ENCODE measurements at places on chromosomes 6 and 20. TPM values are rescaled to one million over a fixed set of nuclear protein-coding genes. Genes with fewer than 3 reads are reported as not detected.
A peak's percentile ranks its signal among the peaks of the same experiment; 100 is the strongest.

PACSIN1 gene
- 0.78 TPM for polyA plus RNA-seq

MRPL2 gene
- polyA plus RNA-seq = 46.8 TPM

THEMIS gene
- polyA plus RNA-seq = not detected

GSTA3 gene
- 0.62 TPM for polyA plus RNA-seq

SIRPG gene
- not detected for polyA plus RNA-seq

SYNE1 gene
- 108 TPM for polyA plus RNA-seq

NR2E1 gene
- polyA plus RNA-seq = not detected

RAET1L gene
- 0.23 TPM for polyA plus RNA-seq

FAXC gene
- 4.3 TPM for polyA plus RNA-seq

TSPO2 gene
- polyA plus RNA-seq = 1.1 TPM

NKX2-4 gene
- polyA plus RNA-seq = not detected

GRCh38 chr6:159838020-159838744 is 38.1 kb downstream of the PNLDC1 start:
- DNase-seq = no peak

- DNase-seq = no peak
These were observed 85.3 kb upstream of the BHLHE23 start for GRCh38 chr20:63091901-63092659.

DNA sequence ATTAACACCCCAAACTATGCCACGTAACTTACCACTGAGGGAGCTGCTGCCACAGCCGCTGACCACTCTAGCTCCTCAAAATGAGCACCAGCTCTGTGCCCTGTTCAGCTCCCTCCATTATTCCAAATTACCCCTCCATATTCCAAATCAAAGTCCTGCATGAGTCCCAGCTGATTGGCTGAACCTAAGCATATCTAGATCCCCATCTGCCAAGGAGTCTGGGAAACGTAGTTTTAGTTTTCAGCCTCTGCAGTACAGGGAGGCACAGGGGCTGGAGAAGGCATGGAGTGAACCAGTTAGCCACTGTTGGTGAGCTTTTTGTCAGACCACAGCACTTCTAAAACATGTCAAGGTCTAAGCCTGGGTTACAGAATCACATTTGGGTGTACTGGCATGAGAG is 15.9 kb downstream of the UNC5CL start:
- DNase-seq = no peak

DNA sequence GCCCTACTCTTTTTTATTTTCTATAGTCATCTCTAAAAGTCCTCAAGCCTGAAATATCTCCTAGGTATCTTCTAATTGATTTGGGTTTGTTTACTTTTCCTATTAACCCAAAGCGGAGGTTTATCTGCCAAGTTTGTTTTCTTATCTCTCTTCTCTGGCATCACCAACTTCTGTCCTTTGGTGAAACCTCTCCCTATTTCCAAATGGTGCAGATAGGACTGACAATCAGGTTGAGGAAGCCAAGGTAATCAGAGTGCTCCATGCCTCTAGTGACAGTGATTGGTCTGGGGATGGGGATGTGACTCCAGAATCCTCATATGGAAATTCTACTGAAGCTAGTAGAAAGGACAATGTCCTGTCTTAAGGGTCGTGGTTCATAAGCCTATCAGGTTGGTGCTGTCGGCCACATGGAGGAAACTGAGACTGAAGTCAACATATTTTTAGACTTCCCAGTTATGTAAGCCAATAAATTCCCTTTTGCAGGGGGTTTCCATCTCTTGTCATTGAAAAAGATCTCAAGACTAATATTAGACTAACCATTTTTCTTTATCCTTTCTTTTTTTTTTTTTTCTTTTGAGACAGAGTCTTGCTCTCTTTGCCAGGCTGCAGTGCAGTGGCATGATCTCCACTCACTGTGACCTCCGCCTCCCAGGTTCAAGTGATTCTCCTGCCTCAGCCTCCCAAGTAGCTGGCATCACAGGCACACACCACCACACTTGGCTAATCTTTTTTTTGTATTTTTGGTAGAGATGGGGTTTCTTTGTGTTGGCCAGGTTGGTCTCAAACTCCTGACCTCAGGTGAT is 28.0 kb downstream of the KIF6 start:
- DNase-seq = no peak

DNA sequence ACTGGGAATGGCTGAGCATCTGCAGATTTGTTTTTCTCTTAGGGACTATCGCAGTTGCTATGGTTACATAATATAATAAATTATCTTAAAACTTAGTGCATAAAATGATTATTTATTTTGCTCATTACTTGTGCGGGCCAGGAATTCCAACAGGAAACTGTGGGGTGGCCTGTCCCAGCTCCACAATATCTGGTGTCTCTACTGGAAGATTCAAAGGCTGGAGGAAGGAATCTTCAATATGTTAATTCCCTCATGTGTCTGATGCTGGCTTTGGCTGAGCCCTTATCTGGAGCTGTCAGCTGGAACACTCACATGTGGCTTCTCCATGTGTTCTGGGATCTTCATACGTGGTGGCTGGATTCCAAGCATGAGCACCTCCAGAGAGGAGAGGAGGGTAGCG is 23.9 kb upstream of the B3GAT2 start:
- no peak for DNase-seq

- no peak for DNase-seq
These were observed 54.4 kb downstream of the CCDC170 start for GRCh38 chr6:151548201-151548600.

DNA sequence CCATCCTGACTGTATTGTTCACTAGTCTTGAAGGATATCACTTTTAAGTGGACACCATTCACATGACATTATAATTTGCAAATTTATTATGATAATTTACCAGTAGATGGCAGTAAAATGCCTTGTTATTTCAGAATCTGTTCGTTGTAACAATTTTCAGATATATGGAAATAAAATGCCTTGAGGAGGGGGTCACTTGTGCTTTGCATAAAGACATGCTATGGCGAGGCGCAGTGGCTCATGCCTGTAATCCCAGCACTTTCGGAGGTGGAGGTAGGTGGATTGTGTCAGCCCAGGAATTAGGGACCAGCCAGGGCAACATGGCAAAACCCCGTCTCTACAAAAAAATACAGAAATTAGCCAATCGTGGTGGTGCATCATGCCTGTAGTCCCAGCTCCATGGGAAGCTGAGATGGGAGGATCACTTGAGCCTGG is 9.0 kb upstream of the NCOA6 start:
- DNase-seq = peak; percentile 31

DNA sequence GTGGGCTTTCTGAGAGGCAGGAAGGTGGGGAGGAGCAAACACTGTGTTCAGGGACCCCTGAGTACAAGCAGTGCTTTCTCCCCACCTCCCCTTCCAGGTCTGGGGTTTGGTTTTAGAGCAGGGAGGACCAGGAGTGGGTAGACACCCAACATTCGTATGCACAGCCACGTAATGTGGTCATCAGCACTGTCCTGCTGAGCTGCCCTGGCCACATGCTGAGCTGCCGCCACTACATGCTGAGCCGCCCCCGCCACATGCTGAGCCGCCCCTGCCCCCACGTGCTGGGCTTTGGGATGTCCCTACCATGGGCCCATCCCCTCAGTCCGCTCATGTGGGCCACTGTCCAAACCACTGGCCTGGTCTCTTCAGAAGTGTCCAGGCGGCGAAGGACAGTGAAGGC is 214.9 kb upstream of the CST7 start:
- DNase-seq = no peak

DNA sequence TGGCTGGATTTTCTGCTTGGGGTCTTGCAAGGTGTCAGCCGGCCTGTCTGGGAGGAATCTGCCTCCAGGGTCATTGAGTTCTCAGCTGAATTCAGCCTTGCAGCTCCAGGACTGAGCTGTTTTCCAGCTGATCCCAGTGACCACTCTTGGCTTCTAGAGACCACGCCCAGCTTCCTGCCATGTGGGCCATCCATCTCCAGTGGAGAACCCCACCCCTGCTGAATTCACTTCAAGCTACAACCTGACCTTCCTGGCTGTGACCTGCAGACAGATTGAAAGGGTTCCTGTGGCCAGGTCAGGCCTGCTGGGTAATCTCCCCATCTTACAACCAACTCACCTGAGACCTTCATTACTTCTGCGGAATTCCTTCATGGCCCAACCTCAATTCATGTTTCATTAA is 26.5 kb upstream of the SYNDIG1 start:
- DNase-seq = no peak

DNA sequence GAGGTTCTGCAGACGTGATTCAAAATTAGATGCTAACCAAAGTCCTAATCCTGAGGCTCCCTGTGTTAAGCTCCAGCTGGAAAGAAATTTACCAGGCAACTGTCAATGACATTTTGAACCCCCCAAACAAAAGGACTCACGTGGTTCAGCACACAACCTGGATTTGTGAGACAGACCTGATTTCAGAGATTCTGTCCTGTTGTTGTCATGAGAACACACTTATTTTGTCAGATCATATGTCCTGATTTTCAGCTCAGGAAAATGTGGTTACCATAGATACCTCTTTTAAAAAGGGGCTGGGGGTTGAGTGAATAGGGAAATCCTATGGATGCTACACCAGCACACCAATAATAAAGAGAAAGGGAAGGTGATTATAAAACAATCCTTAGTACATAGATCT is 61.6 kb downstream of the MTFR2 start:
- DNase-seq = no peak

- DNase-seq = no peak
These were observed 185 bp upstream of the TNFRSF6B start for GRCh38 chr20:63696306-63696627.

GRCh38 chr6:4563156-4563555 is 213.0 kb upstream of the CDYL start:
- DNase-seq = no peak

DNA sequence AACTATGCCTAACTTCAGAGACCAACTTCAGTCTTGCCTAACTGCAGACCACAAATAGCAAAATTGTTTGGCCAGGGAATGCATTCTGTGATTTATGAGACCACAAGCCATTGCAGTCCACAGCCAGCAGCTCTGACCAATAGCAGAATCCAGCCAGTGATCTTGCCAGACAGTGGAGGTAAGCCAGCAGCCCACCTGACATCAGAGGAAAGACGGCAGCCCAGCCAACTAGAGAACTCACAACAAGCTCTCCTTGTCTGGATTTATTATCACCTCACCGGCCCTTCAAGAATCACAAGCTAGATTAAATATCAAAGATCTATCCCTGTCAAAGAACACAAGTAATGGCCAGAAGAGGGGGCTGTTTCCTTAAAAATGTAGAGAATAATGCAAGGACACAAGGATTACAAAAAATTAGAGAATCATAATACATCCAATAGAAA is 66.5 kb upstream of the SLC35F1 start:
- peak; percentile 1 for DNase-seq

- DNase-seq = no peak
These were observed 55.4 kb upstream of the SIRPG start for GRCh38 chr20:1712634-1713624.

GRCh38 chr20:59441860-59442810 is 141.7 kb downstream of the EDN3 start:
- no peak for DNase-seq

GRCh38 chr20:9565910-9566550 is 51.6 kb downstream of the LAMP5 start:
- DNase-seq = no peak

GRCh38 chr20:45052698-45053429 is 48.1 kb downstream of the KCNS1 start:
- DNase-seq = no peak

DNA sequence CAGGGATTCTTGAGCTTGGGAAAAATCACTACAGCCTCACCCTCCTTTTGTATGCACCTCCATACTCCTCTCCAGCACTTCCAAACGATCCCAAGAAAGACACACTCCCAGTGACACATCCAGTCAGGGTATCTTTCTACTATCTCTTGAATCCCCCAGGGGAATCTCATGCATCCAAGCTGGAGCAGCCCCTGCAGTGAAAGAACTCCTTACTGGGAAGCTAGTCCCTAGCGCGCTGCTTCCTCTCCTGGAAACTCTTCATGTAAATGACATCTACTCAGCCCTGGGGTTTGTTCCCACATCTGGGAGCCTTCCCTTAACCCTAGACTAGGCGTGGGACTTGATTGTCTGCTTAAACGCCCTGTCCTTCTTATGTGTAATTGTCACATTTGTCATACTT is 329.1 kb upstream of the QKI start:
- no peak for DNase-seq

DNA sequence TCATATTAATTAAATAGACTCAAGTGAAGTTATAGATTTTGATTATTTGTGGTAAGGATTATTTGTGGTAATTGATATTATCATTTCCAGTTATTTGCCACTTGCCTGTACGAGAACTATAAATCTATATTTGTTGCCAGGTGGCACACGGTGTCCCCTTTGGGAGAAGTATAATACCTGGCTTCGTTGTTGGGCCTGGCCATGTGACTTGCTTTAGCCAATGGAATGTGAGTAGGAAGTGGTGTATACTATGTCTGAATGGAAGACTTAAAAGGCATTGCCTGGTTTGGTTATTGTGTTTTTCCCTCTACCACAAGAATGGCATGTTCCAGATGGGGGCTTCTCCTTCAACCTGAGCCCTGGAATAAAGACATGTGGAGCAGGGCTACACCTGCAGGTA is 228.1 kb downstream of the CDC5L start:
- DNase-seq = no peak

DNA sequence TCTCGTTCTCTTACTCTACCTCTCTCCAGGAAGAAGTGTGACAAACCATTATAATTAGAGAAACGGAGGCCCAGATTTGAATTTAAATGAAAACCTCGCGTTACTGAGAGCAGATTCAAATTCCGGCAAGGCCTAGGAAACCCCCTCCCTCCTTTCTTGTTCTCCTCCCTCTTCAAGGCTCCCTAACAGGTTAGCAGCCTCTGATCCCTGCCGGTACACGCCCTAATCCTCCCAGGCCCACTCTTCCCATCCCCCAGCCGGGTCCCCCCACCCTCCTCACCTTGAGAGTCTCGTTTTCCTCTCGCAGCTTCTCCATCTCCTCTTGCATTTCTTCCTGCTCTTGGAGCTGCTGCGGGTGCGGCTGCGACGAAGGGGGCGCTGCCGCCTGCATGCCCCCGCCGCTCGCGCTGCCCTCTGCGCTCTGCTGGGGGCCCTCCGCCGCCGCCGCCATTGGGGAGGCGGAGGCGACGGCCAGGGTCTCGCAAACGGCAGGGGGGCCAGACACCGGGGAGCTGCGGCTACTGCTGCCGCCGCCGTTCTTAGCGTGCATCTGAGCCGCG is 3.8 kb downstream of the MTCL3 start:
- no peak for DNase-seq

- DNase-seq = no peak
These were observed 15.0 kb downstream of the CALHM6 start for GRCh38 chr6:116476002-116476678.

DNA sequence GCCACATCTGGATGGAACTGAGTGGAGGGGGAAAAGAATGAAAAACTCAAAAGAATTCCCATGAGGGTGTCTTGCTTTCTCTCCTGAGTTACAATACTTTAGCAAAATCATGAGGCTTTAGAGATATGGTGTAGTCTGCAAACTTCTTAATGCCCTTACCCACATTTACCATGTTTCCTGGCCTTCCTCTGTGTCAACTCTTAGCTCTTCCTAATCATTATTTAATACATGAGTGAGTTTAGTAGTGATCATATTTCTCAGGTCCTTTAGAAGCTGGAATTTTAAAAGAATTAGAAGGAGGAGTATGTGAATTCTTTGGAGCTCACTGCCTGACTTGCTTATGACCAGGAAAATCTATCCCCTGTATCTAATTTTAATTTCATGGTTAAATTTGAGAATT is 39.0 kb downstream of the STX11 start:
- DNase-seq = no peak
